Effector memory CD8-positive, alpha-beta T cell (primary cell): ENCODE measurements at places on chromosomes 3 and 15.

- no peak for DNase-seq
- no peaks in the 10 kb centered on the region for H3K27me3 ChIP-seq
- no peak overlapping the region for H3K27ac ChIP-seq
- H3K4me1 ChIP-seq = no peaks in the 10 kb centered on the region
- H3K4me3 ChIP-seq = no peak overlapping the region
Observed at GRCh38 chr3:295166-295565, 98.6 kb downstream of the CHL1 start.

GRCh38 chr3:119368298-119368697 is 74.1 kb downstream of the ARHGAP31 start:
- H3K27ac ChIP-seq = no peak overlapping the region
- H3K36me3 ChIP-seq = peaks cover 3% of the 10 kb centered on the region
- H3K4me3 ChIP-seq = no peak overlapping the region
- no peaks in the 10 kb centered on the region for H3K27me3 ChIP-seq
- H3K4me1 ChIP-seq = no peaks in the 10 kb centered on the region
- no peak for DNase-seq

GRCh38 chr3:184338511-184338945 is 1.1 kb downstream of the FAM131A start:
- H3K36me3 ChIP-seq = peaks cover 33% of the 10 kb centered on the region
- no peaks in the 10 kb centered on the region for H3K27me3 ChIP-seq
- peaks cover 30% of the 10 kb centered on the region for H3K4me1 ChIP-seq
- H3K4me3 ChIP-seq = no peak overlapping the region
- H3K27ac ChIP-seq = no peak overlapping the region
- no peak for DNase-seq

DNA sequence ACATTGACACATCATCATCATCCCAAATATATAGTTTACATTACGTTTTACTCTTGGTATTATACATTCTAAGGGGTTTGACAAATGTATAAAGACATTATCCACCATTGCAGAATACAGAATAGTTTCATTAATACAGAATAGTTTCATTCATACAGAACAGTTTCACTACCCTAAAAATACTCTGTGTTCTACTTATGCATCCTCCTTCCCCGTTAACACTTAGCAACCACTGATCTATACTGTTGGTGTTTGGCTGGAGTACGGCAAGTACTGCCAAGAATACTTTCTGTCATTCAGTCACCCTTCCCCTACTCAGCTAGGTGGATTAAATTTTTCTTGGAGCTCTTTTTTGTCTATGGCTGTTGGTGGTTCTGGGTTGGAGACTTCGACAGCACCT is 33.4 kb downstream of the LEKR1 start:
- no peak overlapping the region for H3K4me3 ChIP-seq
- H3K4me1 ChIP-seq = no peaks in the 10 kb centered on the region
- DNase-seq = no peak

GRCh38 chr15:81330366-81331090 is 6.6 kb upstream of the STARD5 start:
- no peak for DNase-seq
- no peak overlapping the region for H3K27ac ChIP-seq
- no peaks in the 10 kb centered on the region for H3K27me3 ChIP-seq
- no peak overlapping the region for H3K4me3 ChIP-seq
- no peaks in the 10 kb centered on the region for H3K36me3 ChIP-seq
- H3K4me1 ChIP-seq = no peaks in the 10 kb centered on the region

DNA sequence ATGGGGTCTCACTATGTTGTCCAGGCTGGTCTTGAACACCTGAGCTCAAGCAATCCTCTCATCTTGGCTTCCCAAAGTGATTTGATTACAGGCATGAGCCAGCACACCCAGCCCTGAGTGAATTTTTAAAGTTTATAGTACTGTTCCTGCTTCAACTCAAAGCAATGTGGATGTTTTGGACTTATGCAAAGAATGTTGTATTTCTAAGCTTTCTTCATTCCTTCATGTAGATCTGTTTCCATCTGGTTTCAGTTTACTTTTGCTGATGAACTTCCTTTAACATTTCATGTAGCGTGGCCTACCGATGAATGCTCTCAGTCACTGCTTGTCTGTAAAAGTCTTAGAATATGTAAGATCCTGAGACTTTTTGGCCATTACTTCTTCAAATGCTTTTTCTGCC is 23.2 kb downstream of the NRG4 start:
- DNase-seq = no peak
- no peak overlapping the region for H3K4me3 ChIP-seq
- H3K36me3 ChIP-seq = no peaks in the 10 kb centered on the region
- no peaks in the 10 kb centered on the region for H3K4me1 ChIP-seq
- H3K27me3 ChIP-seq = peaks cover under 1% of the 10 kb centered on the region

GRCh38 chr3:72345237-72345878 is 502.9 kb downstream of the SHQ1 start:
- H3K27me3 ChIP-seq = no peaks in the 10 kb centered on the region
- no peaks in the 10 kb centered on the region for H3K36me3 ChIP-seq
- H3K4me3 ChIP-seq = no peak overlapping the region

GRCh38 chr3:28326458-28326926 is 22.0 kb upstream of the ZCWPW2 start:
- H3K27me3 ChIP-seq = no peaks in the 10 kb centered on the region
- peak overlapping the region; percentile 44 for H3K27ac ChIP-seq
- peak; percentile 48 for DNase-seq
- peaks cover 7% of the 10 kb centered on the region for H3K36me3 ChIP-seq
- peak overlapping the region; percentile 42 for H3K4me3 ChIP-seq

DNA sequence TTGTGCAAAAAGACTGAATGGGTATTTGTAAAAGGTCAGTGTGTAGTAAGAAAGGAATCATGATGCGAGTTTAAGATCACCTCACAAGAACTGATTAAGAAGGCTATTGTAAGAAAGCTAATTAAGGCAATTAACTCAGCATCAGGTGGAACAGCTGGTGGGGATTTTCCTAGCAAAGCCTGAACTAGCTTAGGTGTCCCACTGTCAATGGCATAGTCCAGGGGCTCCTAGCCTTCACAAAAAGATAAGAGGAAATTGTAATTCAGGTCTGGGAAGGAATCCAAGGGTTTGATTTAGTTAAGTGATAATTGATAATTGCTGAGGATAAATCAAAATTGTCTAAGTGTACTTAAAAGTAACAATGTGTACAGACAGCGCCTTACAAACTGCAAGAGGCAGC is 901.6 kb downstream of the TUSC7 start:
- H3K4me3 ChIP-seq = no peak overlapping the region
- H3K36me3 ChIP-seq = no peaks in the 10 kb centered on the region
- no peak for DNase-seq
- H3K27ac ChIP-seq = no peak overlapping the region
- no peaks in the 10 kb centered on the region for H3K4me1 ChIP-seq
